Activated CD4-positive, alpha-beta T cell treated with anti-CD3 and anti-CD28 coated beads for 36 hours (primary cell): ENCODE measurements at places on chromosomes 6 and 20. TPM values are rescaled to one million over a fixed set of nuclear protein-coding genes. Genes with fewer than 3 reads are reported as not detected.

DNA sequence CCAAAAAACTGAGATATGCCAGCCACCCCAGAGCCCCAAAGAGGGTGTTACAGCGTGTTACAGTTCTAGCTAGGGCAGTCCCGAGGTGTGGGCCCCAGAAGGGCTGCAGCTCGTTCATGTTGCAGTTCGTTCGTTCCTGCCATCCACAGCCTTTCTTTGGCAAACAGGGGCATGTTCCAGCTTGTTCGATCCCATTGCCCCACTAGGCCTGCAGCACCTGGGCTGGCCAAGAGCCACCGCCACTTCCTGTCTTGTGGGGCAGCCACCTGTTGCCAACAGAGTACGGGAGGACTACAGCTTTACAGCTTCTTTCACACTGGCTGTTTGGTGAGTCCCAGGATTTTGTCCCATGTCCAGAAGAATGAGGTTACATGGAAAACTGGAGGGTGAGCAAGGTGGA is 198.1 kb downstream of the MMUT start:
- no peak for DNase-seq

DNA sequence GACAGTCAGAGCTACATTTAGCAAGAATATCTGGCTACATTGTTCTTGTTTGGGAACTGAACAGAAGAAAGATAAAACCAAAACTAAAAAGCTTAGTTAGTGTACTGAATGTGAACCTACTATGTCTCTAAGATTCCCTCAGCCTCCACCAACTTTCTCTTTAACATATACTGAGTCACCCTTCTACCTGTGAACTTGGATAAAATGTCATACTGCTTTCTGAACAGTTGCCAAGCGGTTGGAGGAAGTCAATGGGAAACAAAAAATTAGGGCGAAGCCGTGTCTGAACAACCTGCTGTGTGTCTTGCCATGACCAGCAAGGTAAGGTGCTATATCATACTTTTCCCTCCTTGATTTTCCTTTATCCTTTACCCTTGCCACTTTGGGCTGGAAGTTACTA is 243.5 kb downstream of the BTBD9 start:
- DNase-seq = no peak

DNA sequence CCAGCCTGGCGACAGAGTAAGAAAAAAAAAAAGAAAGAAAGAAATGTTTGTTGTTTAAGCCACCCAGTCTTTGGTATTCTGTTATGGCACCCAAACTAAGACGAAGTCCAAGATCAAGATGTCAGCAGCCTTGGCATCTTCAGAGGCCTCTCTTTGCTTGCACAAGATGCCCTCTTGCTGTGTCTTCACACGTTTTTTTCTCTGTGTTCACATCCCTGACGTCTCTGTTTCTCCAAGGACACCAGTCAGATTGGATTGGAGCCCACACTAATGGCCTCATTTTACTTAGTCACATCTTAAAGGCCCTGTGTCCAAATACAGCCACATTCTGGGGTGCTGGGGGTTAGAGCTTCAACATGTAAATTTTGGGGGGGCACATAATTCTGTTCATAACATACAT is 380.9 kb downstream of the GJA1 start:
- no peak for DNase-seq

GRCh38 chr20:54456961-54457360 is 18.4 kb upstream of the DOK5 start:
- no peak for DNase-seq

- no peak for DNase-seq
Measured at GRCh38 chr6:90368601-90369000, 72.0 kb upstream of the BACH2 start.

- DNase-seq = no peak
Measured at GRCh38 chr20:59441860-59442810, 141.7 kb downstream of the EDN3 start.

DNA sequence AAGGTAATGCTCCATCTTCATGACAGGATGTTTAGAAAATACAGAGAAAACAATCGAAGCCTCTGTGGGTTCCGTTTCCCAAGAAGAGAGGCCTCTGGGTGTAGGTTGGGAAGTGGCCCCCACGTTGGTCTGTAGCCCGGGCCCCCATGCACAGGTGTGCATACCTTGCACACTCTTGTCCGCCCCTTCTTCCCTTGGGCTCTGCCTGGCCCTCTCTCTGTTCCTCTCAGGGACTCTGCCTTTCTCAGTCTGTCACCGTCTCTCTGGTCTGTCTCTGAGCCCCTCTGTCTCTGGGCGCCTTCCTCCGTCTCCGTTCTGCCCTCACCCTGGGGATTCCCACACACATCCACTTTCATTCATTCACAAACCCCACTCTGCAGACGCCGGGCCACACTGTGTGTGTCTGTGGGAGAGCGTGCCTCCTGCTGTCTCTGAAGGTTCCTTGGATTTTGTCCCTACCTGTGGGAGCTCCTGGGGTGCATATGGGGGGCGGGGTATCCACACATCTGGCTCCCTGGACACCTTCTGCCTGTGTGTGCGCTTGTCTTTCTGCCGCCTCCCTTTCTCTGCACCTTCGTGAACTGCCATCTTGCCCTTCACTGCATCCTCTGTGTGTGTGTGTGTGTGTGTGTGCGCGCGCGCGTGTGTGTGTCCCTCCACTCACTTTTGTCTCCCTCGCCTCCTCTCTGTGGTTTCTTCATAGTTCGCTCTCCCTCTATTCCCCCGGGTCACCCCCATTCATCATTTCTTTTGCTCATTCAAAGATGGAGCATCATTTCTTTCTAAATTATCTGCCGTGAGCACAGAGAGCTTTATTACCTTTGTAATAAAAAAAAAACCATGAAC is 75.3 kb downstream of the SRC start:
- no peak for DNase-seq

DNA sequence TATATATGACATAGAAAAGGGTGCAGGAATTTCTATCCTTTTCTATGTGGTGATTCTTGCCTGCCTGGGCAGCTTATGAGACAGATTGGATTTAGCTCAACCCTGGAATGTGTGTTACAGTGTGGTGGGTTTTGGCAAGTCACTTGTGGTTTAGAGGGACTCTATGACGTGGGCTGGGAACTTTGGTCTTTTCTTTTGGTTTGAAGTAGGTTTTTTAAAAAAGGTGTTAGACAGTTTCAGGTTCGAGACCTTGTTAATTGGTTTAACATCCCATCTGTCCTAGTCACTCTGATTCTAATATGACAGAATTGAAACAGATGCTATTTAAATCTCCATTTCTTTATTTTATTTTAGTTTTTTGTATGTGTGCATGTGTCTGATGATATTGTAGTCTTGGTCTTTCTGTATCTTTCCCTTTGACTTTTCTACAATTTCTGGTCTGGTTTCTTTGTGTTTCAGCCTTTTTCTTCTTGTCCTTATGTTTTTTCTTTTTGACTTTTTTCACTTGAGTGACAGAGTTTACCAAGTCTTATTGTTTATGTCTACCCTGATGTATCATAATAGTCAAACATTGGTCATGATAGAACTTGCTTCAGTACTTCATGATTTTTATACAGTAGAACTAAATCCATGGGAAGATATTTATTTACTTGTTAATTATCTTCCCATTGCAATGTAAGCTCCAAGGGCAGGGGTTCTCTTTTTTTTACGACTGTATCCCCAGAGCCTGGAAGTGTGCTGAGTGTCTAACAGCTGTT is 174.3 kb downstream of the CDKAL1 start:
- peak; percentile 49 for DNase-seq

GRCh38 chr6:2237001-2237400 is 8.4 kb downstream of the GMDS start:
- DNase-seq = no peak

DNA sequence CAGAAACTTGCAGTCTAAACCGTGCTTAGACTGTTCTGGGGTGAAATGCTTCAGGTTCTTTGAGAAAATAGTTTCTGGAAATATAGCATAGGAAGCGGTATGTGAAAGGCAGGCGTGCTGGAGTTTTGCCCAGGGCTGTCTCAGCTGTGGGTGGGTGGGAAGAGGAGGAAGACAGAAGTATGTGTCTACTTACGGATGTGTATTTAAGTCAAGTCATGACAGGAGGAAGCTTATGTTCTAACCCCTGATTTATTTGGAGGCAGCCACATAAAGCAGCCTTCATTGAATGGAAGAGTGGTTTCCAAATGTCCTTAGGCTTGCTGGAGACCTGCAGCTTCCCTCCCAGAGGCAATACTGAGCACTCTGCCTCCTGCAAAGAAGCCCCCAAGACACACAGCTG is 345.8 kb upstream of the PRND start:
- DNase-seq = no peak

GRCh38 chr20:47357296-47358038 is 968 bp upstream of the ZMYND8 start:
- DNase-seq = peak; percentile 80

DNA sequence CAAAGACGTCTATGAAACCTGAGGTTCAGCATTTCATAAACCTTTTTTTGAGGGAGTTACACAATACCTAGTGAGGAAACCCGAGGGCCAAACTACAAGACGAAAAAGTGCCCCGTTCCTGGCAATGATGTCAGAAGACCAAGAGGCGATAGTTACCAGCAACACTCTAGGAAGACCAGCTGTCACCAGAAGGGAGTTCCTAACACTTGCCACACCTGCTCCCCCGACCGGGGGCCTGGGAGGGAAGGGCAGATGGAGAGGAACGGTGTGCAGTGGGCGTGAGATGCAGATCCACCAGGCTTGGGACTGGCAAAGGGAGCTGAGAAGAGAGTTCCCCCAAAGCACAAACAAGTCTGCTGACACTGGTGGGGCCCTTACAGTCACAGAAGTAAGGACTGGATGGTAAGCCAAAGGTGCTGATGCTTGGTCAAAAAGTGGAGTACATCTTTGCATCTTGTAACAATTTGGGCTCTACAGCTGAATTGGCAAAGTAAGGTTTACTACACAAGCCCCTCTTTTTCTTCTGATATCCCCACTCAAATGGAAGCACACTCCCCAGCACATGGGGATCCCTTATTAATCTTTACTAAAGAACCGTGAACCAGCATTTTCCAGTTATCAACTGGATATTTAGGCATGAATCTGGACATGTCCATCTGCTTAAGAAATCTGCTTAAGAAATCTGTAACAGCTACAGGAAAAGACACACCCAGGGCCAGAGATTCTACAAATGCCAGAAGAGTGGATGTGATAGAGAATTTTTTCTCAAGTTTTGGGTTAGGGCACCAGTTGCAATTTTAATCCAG is 38.5 kb downstream of the PANK2 start:
- DNase-seq = no peak

DNA sequence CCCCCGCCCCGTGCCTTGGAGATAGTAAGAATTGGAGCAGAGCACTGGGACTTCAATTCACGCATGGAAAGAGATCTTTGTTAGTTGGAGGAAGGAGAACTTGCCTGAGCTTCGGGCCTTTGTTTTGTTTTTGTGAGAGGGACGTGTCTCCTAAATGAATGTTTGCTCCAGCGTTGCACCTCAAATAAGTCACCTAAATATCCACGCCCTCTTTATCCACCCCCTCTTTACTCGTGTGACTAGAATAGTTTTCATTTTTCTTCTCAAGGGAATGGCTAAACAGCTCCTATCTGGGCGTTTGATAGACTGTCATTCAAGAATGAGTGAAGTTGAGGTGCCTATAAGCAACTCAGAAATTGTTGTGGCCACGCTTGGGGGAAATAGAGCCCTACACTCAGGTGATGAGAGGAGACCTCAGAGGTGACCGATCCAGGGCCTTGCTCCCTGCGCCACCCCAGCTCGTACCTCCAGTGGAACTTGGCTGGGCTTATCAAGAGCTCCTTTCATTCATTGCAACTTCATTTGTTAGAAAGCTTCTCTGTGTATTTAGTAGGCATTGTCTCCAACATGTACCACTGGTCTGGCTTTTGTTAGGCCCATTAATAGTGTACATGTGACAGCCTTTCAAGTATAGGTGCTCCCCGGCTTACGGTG is 861 bp downstream of the PCMTD2 start:
- DNase-seq = no peak

DNA sequence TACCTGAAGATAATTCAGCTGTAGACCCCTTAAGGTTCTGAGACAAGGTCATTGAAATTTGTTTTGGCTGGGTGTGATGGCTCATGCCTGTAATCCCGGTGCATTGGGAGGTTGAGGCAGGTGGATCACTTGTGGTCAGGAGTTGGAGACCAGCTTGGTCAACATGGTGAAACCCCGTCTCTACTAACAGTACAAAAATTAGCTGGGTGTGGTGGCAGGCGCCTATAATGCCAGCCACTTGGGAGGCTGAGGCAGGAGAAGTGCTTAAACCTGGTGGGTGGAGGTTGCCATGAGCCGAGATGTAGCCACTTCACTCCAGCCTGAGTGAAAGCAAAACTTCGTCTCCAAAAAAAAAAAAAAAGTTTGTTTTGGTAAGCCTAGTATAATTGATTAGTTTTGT is 11.0 kb downstream of the SRSF3 start:
- peak; percentile 24 for DNase-seq

DNA sequence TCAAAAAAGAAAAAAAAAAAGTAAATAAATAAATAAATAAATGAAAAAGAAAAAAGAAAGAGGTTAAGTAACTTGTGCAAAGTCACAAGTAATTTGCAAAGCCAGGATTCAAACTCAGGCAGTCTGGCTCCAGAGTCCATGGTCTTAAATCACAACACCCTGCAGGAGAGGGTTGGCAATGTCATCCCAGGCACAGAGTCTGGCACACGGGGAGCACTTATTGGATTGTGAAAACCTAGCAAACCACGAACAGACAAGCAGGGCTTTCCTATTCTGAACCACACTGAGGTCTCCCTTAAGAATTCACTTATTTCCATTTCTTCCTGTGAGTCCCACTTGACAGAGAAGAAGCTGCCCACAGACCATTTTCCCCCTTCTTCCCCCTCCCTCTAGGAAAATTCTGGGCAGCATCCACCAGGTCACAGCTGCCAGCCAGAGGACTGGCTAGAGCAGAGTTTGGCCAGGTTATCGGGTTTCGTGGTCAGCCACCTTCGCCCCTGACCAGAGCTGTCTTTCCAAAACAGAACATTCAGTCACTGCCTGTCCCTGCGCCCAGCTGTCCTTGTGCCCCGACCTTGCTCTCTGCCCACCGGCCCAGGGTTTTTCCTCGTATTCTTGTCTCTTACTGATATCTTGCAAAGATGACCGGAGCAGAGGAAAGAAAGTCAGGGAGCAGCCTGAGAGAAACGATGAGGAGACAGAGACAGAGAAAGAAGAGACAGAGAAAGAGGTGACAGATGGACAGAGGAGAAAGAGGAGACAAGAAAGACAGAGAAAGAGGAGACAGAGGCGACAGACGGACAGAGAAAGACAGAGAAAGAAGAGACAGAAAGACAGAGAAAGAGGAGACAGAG is 106.4 kb upstream of the PTPN1 start:
- DNase-seq = no peak

GRCh38 chr20:62136283-62137091 is 6.7 kb downstream of the PSMA7 start:
- peak; percentile 83 for DNase-seq

SYS1 gene
- 26.1 TPM for total RNA-seq

SOX18 gene
- not detected for total RNA-seq

FAM209B gene
- 0.43 TPM for total RNA-seq

TFAP2B gene
- not detected for total RNA-seq

PAK5 gene
- not detected for total RNA-seq

CCN5 gene
- total RNA-seq = not detected
